Body of pancreas (tissue), 4 donors: ENCODE measurements at places on chromosomes 5 and 9. TPM values are rescaled to one million over a fixed set of nuclear protein-coding genes. Genes with fewer than 3 reads are reported as not detected.

Gene ARHGEF28
- 63.0 TPM for total RNA-seq

DNA sequence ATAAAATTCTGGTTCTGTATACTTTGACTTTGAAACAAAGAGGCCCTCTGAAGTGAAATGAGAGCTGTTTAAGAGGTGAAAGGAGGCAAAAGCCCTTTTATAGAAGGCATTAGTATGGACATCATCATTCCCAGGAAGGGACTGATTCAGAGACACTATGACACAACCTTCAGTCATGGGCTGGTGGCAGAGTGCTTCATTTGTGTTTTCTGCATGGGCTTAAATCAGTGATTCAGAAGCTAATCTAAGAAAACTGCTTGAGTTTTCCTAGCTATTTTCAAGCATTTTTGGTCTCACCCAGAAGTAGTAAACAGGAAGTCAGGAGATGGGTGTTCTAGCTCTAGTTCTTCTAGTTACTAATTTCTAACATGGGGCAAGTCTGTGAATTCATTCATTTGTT lies 288.9 kb downstream of the TRPM3 start:
- H3K36me3 ChIP-seq = no peaks in the 10 kb centered on the region
- H3K27me3 ChIP-seq = no peaks in the 10 kb centered on the region
- H3K4me3 ChIP-seq = no peak overlapping the region
- H3K27ac ChIP-seq = no peak overlapping the region

DNA sequence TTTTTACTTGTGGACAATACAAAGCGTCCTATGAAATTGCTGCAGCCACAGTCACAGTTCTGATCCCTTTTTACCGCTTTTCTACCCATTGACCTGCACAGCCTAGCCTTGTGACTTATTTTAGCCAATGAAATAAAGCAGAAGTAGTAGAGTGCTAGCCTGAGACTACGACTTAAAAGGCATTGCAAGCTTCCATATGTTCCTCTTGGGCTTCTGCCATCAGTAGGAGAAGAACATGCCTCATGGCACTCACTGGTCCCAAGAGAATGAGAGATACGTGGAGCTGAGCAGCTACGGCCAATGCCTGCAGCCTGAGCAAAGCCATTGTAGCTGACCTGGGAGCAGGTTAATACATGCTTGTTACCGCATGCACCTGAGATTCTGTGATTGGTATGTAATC lies 416.6 kb upstream of the CLINT1 start:
- H3K4me3 ChIP-seq = no peak overlapping the region
- H3K4me1 ChIP-seq = no peaks in the 10 kb centered on the region
- H3K27ac ChIP-seq = no peak overlapping the region
- no peaks in the 10 kb centered on the region for H3K27me3 ChIP-seq
- H3K36me3 ChIP-seq = no peaks in the 10 kb centered on the region

GRCh38 chr5:3537942-3538341 lies 57.7 kb upstream of the IRX1 start:
- no peak overlapping the region for H3K4me3 ChIP-seq
- H3K36me3 ChIP-seq = no peaks in the 10 kb centered on the region
- no peak overlapping the region for H3K27ac ChIP-seq
- H3K27me3 ChIP-seq = no peaks in the 10 kb centered on the region
